Activated B cell treated with CpG ODN at 0.5 μM for 24 hours (primary cell): ENCODE measurements at places on chromosomes 7 and 10. TPM values are rescaled to one million over a fixed set of nuclear protein-coding genes. Genes with fewer than 3 reads are reported as not detected.

DNA sequence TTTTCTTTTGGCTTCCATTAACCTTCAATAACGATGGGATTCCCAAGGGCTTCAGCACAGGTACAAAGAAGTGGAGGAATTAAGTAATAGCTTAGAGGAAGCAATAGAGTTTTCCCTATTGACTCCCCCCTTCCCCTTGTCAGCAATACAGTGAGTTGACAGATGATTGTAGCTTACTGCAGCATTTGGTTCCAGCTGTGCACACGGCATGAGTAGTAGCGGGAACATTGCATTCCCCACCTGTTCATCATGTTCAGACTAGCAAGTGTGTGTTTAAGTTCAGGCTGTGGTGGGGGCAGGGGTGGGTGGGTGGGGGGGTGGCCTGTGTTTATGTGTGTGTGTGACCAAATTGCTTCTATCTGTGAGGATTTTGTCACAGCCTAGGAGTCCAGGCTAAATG lies 4.6 kb upstream of the ADRA2A start:
- DNase-seq, result no peak

- no peak for DNase-seq
These were observed 52.0 kb upstream of the CDK1 start for GRCh38 chr10:60726257-60726656.

- no peak for DNase-seq
These were observed 143.3 kb downstream of the HDAC9 start for GRCh38 chr7:18638594-18639452.

DNA sequence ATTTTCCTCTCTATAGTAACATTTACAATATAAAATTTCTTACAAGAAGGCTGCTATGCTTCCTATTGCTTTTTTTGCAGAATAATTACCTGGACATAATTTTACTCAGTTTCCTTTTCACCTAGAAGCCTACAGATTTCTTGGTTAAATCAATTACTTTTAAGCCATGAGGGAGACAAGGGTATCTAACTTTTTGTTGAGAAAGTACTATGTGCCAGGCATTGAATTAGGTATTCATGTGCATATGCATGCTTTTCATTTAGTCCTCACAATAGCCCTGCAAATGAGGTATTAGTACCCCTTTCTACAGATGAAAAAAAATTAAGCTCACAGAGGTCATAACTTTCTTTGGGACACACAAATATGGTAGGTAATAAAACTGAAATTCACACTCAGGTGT lies 16.4 kb downstream of the PCGF6 start:
- DNase-seq, result no peak

DNA sequence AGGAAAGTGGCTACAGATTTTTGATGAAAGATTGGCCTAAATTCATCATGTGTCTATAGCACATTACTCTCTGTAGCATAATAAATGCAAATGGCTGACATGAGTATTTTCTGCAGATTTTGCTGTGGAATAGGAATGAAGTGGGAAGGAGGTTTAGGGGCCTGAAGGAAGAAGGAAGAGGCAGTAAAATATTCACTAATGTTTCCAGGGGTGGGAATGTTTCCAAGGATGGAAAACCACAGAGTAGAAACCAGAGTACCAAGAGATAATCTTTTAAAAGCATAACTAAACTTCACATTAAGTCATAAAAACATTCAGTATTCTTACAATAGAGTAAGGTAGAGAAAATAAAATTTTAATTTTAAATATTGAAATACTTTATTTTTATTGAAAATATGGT lies 267.8 kb downstream of the BICC1 start:
- no peak for DNase-seq

DNA sequence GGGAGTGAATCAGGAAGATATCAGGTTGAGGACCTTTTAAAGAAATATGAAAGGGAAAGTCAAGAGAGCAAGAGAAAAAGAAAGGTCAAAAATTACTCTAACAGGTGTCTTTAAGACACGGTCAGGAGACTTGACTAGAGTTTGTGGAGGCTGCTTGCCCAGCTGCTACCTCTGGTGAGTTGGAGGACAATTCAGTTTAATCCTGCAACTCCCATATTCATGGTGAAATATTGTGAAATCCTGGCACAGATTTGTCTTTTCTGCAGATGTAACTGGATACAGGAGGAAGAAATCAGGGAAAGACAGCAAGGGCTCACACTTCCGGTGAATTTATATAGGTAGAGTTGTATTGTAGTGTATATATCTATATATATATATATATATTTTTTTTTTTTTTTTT lies 93.5 kb downstream of the AKAP9 start:
- no peak for DNase-seq

DNA sequence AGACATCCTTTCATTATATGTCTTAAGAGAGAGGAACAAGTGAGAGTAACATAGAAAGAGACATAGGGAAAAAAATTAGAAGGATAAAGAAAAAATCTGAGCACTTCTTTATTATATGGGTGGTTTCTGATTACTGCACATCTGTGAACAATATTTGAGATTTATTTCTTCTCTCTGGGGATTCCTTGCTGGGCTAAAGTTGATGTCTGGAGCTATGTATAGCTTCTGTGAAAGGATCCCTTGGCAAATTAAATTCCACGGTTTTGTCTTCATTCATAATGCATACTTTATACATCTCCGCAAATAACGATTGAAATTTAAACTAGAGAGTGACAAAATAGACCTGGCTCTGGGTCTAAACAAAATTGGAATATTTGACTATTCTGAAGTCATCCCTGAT lies 232.2 kb upstream of the CTBP2 start:
- DNase-seq, result no peak

GRCh38 chr10:117710181-117710798 lies 167.7 kb downstream of the EMX2 start:
- no peak for DNase-seq

DNA sequence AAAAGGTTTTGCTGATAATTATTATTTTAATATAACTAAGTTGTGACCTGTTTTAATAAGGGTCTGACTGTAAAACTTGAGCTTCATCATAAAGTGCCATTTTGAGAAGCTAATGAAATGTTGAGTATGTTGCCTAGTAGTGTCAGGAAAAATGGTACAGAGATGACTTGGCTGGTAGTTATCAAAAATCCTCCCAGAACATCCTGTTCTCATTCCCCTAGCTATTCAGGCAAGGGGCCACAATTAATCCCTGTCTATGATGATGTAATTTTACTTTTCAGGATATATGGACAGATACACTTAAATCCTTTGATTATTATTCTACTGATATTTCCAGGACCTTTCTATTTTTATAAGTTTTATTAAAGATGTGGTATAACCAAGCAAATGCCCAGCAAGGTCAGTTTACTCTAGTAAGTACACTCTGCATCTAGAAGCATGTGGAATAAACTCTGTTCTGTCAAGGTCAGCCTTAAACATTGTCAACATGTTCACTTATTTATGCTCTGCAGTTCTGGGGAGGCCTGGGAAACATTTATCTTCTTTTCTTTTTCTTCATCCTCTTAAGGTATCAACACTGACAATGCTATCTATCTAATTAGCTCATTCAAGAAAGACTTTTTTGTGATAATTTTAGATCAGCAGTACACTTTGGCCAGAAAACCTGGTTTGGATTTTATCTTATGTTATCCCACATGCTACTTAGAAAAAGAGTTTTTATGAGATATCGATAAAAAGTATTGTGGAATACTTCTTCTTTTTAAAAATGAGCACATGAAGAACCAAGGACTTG lies 32.1 kb downstream of the BTRC start:
- no peak for DNase-seq

The SAMD9L gene
- total RNA-seq, result 34.1 and 43.3 TPM in 2 replicates
